ENCODE measurements at places on chromosomes 3 and 15.

GRCh38 chr15:44084770-44085169 lies 110.3 kb downstream of the FRMD5 start:
- no peak for DNase-seq

DNA sequence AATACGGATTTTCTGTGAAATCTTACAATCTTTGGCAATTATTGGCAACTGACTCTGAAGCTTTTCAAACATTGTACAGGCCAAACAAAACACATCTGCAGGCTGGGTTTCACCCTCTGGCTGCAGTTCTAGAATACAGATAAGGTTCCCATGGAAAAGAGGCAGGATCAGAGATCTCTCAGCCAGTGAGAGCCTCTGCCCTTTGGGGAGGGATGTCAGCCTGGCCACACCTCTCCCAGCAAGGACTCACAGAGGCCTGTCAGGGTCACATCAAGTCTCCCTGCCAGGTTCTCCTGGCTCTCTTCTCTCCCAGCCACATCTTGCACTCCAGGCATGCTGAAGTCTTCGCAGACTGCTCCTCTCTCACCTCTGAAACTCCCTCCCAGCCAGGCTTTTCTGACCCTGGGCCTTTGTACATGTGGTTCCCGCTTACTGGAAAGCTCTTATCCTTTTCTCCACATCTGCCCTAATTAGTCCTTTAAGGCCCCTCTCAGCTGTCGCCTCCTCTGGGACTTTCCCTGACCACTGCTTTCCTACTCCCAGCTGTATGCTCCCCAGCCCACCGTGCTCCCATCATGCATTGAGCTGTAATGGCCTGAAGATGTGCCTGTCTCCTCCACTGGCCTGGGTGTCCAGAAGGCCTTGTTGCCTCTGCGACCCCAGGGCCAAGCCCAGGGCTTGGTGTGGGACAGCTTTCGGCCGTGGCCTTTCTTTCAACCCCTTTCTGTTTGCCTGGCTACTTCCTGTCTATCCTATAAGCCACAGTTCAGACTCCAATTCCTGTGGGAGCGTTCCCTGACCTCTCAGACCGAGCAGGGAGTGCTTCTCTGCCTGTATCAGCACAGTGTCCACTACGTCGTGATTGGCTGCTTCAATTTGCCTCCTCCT lies 4.3 kb downstream of the RBP1 start:
- no peak for DNase-seq

- no peak for DNase-seq
Measured at GRCh38 chr3:180430896-180431295, 171.1 kb upstream of the TTC14 start.

DNA sequence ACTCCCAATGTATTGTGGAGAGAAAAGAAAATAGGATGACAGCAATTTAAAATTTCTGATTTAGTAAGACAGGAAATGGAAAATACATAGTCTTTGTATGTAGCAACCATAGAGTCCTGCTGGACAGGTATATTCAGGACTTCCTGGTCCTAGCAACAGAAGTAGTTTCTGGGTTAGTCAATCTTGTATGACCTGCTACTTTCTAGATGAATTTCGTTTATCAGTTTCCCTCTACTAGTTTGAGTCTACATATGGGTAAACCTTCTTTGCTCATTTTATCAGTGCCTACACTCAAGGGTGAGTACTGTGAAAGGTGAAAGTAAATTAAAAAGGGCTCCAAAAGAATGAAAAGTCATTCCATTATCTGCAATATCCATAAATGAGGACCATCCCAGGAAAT lies 309.8 kb downstream of the UNC13C start:
- no peak for DNase-seq

DNA sequence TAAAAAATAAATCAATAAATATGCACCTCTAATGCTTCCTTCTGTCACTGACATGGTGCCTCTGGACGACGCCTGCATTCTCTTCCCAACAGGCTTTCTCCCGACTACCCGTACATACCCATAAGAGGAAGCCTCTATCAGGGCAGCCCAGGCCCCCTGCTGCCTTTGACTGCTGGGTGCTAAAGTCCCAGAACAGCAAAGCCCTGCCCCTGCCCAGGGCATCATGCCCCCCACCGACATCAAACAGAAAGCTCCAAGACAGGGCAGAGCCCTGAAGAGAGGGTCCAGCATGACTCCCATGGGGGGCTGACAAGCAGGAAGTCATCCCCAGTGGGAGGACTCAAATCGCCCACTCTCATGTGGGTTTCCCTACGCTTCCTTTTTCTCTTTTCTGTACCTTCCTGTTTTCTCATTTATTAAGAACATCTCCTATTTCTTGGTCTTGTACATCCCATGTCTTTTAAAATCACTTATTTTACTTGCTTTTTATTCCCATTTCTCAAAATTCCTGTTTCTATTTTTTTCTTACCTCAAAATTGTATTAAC lies 23.4 kb downstream of the XPC start:
- no peak for DNase-seq

GRCh38 chr3:111768571-111769100 lies 90.4 kb upstream of the PHLDB2 start:
- no peak for DNase-seq

- DNase-seq: no peak
Measured at GRCh38 chr3:62604751-62605351, 231.5 kb upstream of the FEZF2 start.

GRCh38 chr3:23704298-23704697 lies 101.5 kb upstream of the UBE2E1 start:
- DNase-seq: no peak

- no peak for DNase-seq
Measured at GRCh38 chr3:29447946-29448627, 167.2 kb downstream of the RBMS3 start.

- no peak for DNase-seq
Measured at GRCh38 chr3:196803891-196804468, 63.7 kb upstream of the SENP5 start.

DNA sequence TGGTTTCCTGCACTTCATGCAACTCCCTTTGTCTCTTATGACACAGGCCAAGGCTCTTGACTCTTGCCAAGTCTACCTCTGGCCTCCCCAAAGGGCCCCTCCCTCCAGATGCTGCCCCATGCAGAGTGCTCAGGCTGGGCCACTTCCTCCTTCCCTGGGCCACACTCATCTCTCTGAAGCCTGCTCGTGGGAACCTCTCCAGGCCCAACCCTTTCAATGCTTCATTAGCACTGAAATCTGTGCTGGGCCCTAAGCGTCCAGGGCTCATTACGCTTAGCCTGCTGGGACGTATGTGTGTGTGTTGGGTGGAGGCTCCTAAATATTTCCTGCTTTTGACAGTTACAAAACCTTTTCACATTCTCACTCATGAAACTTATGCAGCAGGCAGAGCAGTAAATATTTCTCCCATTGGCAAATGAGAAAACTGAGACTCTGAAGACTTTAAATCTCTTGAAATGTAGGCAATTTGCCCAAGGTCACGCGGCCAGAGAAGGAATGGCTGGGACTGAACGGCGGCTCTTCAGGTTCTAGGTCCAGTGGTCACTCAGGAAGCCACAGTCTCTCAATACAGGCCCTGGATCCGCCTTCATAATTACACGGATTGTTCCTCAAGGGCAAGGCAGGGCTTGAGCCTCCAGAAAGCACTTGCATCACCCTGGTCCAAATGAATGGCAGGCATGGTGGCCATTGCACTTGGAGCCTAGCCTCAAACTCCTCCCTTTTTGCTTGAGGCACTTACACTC lies 241.7 kb upstream of the HES1 start:
- no peak for DNase-seq

DNA sequence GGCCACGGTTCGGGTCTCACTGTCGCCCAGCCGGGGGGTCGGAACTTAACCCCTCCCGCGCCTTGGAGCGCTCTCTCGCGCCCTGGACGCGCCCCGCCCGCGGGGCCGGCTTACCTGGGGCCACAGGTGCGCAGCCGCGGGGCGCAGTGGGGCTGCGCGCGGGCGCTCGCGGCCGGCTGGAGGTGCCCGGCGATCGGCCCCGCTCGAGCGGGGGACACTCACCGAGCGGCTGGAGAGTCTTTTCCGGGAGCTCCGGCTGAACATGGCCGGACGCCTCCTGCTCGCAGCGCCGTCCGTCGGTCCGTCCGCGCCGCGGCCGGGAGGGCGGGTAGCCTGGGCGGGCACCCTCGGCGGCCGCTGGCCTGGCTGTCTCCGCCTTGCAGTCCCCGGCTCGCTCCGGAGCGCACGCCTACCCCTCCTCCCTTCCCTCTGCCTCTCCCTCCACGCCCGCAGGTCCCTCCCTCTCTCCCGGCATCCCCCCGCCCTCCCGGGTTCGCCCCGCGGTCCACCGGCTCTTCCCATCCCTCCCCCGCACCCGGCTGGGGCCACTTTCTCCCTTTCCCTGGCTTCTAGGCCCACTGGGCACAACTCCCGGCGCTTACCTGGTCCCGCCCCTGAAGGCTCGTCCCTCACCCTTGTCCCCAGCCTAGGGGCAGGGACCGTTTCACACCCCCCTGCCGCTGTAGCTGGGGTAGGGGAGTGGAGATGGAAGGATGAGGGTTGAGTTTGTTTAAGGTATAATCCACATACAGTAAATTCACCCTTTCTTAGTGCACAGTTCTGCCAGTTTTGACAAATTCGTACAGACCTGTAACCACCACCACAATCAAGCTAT lies 220.1 kb upstream of the PRICKLE2 start:
- DNase-seq: peak; percentile 71

DNA sequence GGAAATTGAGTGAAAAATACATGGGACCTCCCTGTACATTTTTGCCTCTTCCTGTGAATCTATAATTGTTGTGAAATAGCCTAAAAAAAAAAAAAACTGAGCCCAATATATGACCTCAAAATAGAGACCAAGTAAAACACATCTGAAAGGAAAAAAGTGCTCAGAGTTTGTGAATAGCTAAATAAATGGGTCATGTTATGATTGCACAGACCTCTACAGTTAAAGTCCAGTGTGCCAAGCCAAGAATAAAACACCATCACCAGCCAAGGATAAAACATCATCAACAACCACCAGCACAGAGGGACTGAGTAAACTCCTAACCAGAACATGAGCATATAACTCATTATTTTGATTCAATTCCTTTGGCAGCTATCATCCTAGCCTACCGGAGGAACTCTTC lies 115.6 kb upstream of the AGTR1 start:
- no peak for DNase-seq

GRCh38 chr3:183879243-183879642 lies 5.4 kb downstream of the PARL start:
- no peak for DNase-seq

- DNase-seq: no peak
Measured at GRCh38 chr3:82496890-82497560, 735.6 kb upstream of the GBE1 start.

- DNase-seq: no peak
Measured at GRCh38 chr3:183279371-183279770, 26.3 kb downstream of the B3GNT5 start.

DNA sequence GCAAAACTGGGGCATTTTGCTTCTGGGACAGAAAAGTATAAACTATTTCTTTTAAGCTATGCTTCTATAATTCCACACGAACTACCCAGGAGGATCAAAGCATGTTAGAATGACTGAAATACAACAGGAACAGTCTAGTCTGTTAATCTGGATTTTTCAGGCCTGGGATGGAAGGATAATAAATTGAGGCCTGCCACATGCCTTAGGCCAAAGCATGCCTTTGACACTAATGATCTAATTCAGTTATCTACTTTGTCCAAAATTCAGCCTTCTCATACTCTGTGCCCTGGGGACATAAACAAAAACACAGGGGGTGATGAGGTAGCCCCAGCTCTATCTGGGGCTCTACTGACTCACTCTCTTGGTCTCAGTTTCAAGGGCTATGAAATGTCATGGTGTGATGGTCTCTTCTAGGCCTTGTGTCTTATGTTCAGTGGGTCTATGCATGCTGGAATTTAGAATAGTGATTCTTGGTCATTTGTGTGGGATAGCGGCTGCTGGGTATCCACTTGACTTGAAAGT lies 32.5 kb downstream of the GAP43 start:
- DNase-seq: no peak

DNA sequence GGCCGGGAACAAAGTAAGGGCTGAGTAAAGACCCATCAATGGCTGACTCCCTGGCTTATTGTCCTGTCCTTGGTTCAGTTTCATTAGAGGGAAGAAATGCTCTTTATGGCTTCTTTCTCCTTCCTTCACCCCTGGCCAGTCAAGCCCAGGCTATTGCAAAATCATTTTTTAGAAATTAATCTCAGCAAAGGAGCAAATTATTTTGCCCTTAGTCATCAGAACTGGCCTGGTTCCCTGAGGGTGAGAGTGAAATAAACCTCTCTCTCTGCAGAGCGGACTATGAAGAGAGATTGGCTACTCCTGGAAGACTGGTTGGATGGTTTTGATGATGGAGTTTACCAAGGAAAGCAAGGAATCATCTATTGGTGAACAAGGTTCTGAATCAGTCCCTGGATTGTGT lies 52.7 kb upstream of the OXTR start:
- no peak for DNase-seq

- DNase-seq: no peak
Measured at GRCh38 chr3:13815088-13815683, 64.7 kb downstream of the WNT7A start.

- no peak for DNase-seq
Measured at GRCh38 chr3:121654493-121655385, 6.0 kb downstream of the HCLS1 start.

- no peak for DNase-seq
Measured at GRCh38 chr15:67501177-67501835, 19.6 kb upstream of the C15orf61 start.

- no peak for DNase-seq
Measured at GRCh38 chr3:122816587-122816986, 21.7 kb downstream of the SLC49A4 start.

- no peak for DNase-seq
Measured at GRCh38 chr15:48616216-48616615, 29.3 kb downstream of the FBN1 start.

DNA sequence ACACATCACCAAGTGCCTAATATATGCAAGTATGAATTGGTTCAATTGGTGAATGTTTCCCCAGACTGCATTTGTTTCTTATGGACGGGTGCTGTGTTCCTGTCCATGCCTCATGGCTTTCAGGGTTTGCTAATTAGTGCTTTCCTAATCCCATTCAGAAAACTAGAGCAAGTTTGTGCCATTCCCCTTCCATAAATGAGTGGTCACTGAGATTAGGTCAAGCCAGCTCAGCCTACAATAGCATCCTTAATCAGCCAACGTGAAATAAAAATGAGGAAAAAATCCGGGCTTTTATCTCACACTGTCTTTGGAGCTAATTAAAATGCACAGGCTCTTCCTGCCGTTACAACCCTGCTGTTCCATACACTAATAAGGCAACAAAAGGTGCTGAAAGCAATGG lies 788.8 kb downstream of the ROBO1 start:
- DNase-seq: no peak

DNA sequence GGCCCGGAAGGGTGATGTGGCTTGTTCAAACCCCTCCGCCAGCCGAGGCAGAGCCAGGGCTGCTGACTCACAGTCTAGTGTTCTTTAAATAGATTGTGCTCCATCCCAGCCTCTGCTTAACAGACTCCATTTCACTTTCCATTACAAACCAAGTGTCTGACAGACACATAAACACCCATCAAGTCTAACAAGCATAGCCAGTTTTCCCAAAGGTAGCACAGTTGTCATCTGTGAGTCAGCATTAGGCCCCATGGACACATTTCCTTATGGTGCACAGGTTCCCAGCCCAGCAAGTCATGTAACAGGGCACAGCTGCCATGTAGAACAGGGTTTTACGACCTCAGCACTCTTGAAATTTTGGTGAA lies 109.9 kb upstream of the RAP2B start:
- DNase-seq: no peak

- DNase-seq: no peak
Measured at GRCh38 chr15:33125894-33126537, 68.5 kb downstream of the FMN1 start.

GRCh38 chr3:95272166-95272565 lies 1209.3 kb downstream of the NSUN3 start:
- DNase-seq: no peak

- DNase-seq: no peak
Measured at GRCh38 chr15:39736412-39737195, 46.0 kb downstream of the FSIP1 start.

- DNase-seq: no peak
Measured at GRCh38 chr15:51620122-51620521, 2.4 kb downstream of the DMXL2 start.
